ENCODE measurements at places on chromosomes 12 and 14. TPM values are rescaled to one million over a fixed set of nuclear protein-coding genes. Genes with fewer than 3 reads are reported as not detected.

GRCh38 chr12:110223777-110224378 lies 57.2 kb upstream of the ATP2A2 start:
- DNase-seq = no peak

DNA sequence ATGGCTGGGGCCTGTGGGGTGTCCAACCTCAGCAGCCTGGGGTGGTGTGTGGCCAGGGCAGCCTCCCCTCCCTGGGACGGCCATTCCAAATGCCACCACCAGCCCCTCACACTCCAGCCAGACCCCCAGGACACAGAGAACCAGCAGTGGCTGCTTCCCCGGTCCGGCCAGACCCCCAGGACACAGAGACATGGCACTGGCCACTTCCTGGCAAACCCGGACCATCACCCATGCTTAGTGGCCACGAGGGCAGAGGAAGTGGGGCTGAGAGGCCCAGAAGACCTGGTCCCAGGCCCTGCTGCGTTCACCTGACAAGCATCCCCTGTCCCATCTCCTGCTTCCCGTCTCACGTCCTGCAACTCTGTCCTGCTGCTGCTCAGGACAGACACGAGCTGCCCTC lies 26.7 kb downstream of the BEGAIN start:
- DNase-seq = no peak

GRCh38 chr14:67623114-67623513 lies 3.4 kb downstream of the ARG2 start:
- no peak for DNase-seq

DNA sequence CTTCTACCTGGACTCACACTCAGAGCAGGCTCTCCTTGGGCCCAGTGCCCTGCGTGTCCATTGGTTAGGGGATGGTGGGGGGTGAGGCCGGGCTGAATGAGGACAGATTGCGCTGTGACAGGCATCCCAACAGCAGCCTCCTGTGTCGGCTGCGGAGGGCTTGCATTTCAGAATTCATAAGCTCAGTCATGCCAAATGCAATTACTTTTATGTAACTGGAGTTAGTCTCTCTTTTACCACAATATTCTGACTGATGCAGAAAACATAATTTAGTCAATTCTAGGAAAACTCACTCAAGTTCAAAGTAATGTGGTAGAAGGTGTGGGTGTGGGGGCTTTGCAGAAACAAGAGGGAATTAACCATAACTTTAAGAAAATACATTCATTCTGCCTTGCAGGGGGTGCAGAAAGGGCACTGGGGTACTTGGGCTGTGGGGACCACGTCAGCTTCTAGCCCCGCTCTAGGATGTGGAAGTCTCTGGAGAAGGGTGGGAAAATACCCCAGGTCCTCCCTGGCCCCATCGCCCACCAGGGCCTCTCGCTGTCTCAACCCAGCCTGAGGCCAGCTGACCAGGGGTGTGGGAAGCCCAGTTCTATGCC lies 257.7 kb downstream of the ADGRD1 start:
- no peak for DNase-seq

Gene RNASE3
- not detected for total RNA-seq

DNA sequence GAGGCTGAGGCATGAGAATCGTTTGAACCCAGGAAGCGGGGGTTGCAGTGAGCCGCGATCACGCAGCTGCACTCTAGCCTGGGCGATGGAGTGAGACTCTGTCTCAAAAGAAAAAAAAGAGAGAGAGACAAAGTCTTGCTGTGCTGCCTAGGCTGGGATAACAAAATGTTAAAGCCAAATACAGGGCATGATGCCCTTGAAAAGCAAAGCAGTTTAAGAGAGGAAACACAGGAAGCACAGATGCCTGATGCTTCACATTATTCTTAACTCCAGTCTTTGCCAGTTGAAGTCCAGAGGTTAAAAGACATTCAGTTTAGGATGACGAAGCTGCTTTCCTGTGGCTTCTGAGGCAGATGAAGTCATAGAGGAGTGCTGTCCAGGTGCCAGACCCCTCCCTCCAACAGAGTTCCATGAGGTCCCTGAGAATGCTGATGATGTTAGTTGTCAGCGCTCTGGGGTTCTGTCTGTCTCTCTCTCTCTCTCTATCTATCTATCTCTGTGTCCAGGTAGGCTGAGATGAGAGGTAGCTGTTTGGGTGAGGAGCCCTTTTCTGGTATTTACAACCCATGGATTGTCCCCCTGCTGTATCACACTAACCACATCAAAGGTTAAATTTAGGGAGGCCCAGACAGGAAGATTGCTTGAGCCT lies 4.9 kb upstream of the MRPL52 start:
- no peak for DNase-seq

GRCh38 chr12:118189741-118190191 lies 53.8 kb downstream of the PEBP1 start:
- DNase-seq = no peak

Gene RBMS2
- total RNA-seq = 52.8 TPM

DNA sequence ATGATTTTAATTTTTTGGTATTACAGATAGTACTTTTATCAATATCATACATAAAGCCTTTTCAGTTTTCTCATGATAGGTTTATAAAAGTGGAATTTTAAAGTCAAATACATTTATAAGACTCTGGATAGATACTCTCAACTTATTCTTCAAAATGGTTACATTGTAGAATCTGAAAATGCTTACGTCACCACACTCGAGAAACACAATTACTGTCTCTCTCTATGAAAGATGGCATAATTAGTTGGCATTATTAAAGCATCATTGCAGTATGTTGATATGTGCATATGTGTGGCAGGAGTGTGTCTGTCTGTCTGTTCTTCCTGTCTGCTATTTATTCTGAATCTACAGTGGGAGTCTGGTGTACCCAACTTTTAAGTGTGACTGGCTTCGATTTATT lies 397.1 kb downstream of the SNAPC1 start:
- no peak for DNase-seq

Gene LRP10
- total RNA-seq = 107 TPM

All from NCI-H460 (cell line).